NCI-H748 treated with DMSO at 0.1 percent for 48 hours (cell line): ENCODE measurements at places on chromosomes 6 and 20.
A peak's percentile ranks its signal among the peaks of the same experiment; 100 is the strongest.

GRCh38 chr20:11847827-11848226 lies 69.9 kb upstream of the BTBD3 start:
- peak; percentile 85 for DNase-seq

DNA sequence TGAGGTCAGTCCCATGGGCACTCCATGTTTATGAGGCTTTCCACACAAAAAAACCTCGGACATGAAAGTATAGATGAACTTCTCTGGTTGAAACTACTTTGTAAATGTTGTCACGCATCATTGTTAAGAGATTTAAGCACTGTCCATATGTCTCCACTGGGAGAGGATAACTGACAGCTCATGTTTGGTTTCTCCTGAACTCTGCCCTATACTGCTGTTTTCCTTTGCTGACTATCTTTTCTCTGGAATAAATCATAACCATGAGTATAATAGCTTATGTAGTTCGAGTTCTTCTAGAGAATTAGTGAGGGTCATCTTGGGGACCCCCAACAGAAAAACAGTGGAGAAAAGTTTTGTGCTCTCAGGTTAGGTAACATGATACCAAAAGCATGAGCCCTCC lies 14.3 kb downstream of the THEMIS start:
- no peak for DNase-seq

GRCh38 chr20:17014217-17014616 lies 212.6 kb upstream of the PCSK2 start:
- DNase-seq: peak; percentile 81

GRCh38 chr6:122069932-122070331 lies 329.5 kb upstream of the HSF2 start:
- no peak for DNase-seq

GRCh38 chr6:28923318-28924102 lies at the start of gene TRIM27:
TSS of gene TRIM27 (minus strand) at chr6:28923985. CDS start at chr6:28923632, 353 bp downstream.
- peak; percentile 89 for DNase-seq

DNA sequence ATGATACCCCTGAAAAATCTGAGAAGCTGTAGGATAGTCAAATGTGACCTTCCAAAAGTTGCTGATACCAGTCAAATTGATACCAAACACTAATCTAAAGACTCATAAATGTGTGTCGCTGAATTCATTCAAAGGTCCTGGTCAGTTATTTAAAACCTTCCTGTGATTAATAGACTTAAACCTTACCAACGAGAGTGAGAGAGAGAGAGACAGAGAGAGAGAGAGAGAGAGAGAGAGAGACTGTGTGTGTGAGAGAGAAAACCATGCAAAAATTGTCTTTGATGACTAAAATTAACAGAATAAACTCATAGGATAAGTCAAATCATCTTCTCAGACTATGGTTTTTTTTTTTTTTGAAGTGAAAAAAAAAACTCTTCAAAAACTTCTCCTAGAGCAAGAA lies 370.9 kb upstream of the HS3ST5 start:
- no peak for DNase-seq

DNA sequence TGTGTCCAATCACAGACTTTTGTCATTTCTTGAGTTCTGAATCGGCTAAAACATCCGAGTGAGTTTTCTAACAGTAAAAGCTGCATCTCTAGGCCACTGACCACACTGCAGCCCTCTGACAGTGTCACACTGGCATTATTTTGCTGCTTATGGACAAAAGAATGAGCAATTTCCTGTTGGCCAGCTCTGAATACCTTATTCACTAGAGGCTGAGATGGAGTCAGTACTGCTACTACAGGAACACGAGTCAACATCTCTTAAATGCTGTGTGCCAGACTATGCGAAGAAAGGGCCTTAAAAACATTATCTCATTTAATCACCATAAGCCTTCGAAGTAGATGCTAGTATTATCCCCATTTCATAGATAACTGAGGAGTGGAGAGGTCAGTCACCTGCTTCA lies 42.5 kb upstream of the IPCEF1 start:
- DNase-seq: no peak

DNA sequence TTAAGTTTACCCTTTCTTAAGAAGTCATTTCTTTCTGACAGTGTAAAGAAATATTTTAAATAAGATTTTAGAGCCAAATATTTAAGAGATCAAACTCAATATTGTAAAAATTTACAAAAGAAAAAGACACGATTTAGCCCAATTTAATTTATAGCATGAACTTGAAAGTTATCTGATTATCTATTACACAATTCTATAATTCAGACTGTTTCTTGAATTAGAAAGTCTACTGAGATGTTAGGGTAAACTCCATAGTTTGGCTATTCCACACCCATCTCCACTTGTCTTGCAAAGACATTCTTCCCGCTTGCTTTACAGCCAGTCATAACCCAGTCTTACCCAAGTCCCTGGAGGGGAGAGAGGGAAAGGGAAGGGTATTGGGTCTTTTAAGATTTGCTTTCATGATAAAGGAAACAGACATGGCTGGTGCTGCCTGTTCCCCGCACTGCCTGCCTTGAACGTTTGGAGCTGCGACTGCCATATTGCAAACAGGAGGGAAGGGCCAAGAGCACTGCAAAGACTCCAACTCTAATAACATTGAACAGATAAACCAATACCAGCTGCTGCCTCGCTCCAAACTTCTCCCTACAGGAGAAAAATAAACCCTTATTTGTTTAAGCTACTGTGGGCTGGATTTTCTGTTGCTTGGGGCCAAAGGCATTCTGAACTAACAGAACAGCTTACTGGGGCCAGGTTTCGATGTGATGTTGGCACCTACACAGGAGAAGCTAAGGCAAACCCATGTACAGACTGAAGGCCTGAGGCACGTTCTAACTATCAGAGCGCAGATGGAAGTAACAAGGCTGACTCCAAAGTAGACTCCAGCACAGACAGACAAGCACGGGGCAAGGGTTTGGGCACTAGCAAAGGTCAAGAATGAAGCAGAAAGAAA lies 552.3 kb upstream of the JARID2 start:
- DNase-seq: no peak

DNA sequence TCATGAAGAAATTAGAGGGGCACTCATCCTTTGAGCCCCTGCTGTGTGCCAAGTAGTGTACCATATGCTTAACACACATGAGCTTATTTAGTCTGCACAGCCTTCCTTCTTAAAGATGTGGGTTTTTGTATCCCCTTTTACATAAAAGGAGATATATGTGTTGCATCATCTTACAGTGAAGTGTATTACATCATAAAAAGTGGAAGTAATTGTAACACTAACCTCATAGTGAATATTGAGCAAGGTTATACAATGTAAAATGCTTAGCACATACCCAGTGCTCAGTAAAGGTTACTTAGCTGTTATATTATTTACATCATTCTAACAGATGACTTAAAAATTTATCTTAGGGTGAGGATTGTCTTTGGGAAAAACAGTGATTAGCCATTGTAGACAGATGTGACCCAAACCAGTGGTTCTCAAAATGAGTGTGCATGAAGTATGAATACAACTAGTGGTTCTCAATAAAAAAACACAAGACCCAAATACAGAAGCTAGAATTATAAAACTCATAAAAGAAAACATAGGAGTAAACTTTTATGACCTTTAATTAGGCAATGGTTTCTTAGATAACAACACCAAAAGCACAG lies 3.8 kb upstream of the PIGU start:
- DNase-seq: no peak

- DNase-seq: no peak
These were observed 322.8 kb upstream of the NT5E start for GRCh38 chr6:85127168-85127498.

DNA sequence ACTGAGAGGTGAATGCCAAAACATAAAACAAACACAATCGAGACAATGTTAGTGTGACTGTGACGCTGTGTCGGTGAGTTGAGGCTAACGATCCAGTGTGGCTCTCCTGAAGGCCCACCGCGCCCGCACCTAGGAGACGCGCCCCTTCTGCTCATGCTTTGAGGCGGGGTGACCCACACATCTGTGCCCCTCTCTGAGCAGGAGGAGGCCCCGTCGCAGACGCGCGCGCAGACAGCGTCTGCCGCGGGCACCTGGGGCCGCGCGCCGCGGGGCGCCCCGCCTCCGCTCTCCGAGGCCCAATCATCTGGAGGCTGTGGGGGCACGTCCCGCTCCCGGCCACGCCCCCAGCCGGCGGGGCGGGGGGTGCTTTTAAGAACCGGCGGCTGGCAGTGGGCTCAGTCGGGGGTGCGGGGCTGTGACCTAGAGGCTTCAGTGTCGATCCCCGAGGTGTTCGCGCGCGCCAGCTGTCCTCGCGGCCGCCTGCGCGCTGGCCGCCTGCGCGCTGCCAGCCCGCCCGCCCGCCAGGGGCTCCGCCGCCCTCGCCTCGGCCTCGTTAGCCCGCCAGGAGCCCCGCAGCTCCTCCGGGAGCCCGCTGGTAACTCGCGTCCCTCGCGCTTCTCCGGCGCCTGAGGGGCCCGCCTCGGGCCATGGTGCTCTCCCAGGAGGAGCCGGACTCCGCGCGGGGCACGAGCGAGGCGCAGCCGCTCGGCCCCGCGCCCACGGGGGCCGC lies at the start of gene SLC16A10:
Gene SLC16A10, plus strand, starts transcription at position 398 of the 730 bp plus-strand sequence. Its CDS starts 250 bp downstream, at position 648.
- DNase-seq: peak; percentile 67

DNA sequence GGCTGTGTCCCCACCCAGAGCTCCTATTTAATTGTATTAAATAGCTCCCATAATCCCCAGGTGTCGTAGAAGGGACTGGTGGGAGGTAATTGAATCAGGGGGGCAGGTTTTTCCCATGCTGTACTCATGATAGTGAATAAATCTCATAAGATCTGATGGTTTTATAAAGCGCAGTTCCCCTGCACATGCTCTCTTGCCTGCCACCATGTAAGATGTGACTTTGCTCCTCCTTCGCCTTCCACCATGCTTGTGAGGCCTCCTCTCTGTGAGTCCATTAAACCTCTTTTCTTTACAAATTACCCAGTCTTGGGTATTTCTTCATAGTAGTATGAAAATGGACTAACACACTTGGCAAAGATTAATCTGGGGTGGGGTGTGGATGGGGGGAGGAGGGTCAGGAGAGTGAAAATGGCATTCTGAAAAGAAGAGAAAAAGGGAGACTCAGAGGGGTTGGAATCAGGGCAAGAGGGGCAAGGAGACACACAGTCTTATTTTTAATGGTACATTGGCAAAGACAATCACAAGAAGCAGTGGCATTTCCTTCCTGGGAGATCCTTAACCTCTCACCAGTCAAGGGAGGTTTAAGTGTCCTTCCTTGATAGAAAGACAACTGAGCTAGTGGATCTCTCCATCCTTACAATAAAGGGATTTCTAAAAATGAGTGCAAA lies 37.5 kb upstream of the NOX3 start:
- DNase-seq: no peak

- no peak for DNase-seq
These were observed 32.3 kb downstream of the GSTA3 start for GRCh38 chr6:52877168-52877567.

DNA sequence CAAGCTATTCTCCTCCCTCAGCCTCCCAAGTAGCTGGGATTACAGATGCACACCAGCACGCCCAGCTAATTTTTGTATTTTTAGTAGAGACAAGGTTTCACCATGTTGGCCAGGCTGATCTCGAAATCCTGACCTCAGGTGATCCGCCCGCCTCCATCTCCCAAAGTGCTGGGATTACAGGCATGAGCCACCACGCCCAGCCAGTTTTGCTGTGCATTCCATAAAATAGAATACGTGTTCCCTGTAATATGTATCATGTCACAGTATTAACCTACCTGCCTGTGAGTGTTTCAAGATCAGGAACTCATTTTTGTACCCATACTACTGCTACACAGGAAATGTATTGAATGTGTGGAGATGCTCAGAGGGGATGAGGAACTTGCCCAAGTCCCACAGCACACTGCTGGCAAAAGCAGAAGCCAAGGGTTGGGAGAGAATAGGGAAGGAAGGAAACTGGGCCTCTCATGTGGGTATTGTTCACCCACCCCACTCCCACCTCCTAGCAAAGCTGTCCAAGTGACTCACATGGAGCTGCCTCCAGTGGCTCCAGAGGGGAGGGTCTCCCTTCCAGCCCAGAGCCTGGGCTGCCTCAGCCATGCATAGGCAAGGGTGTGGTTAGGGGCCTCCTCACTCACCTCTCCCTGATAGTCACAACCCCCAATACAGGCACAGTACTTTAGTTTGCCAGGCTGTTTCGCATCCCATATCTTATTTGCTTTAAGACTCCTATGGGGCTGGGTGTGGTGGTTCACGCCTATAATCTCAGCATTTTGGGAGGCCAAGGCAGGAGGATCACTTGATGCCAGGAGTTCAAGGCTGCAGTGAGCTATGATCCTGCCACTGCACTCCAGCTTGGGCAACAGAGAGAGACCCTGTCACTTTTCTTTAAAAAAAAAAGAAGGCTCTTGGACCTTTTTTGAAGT lies 9.4 kb downstream of the HM13 start:
- DNase-seq: no peak

DNA sequence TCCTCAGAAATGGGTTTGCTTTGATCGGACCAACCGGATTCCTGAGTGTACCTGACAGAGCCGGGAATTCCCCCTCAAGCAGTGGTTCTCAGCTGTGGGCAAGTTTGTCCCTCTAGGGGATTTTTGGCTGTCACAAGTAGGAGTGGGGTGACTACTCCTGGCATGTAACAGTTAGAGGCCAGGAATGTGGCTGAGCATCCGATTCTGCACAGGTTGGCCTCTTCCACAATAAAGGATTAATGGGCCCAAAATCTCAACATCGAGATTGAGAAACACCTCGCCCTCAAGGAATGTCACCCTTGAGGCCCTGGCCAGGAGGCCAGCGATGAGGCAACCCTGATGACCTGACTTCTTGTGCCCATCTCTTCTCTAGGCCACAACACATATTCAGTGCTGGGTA lies 7.9 kb downstream of the AGPAT4 start:
- DNase-seq: no peak

- no peak for DNase-seq
These were observed 37.5 kb upstream of the KLHL31 start for GRCh38 chr6:53703047-53703446.

- DNase-seq: no peak
These were observed 48.1 kb downstream of the NKX2-2 start for GRCh38 chr20:21465799-21466198.

DNA sequence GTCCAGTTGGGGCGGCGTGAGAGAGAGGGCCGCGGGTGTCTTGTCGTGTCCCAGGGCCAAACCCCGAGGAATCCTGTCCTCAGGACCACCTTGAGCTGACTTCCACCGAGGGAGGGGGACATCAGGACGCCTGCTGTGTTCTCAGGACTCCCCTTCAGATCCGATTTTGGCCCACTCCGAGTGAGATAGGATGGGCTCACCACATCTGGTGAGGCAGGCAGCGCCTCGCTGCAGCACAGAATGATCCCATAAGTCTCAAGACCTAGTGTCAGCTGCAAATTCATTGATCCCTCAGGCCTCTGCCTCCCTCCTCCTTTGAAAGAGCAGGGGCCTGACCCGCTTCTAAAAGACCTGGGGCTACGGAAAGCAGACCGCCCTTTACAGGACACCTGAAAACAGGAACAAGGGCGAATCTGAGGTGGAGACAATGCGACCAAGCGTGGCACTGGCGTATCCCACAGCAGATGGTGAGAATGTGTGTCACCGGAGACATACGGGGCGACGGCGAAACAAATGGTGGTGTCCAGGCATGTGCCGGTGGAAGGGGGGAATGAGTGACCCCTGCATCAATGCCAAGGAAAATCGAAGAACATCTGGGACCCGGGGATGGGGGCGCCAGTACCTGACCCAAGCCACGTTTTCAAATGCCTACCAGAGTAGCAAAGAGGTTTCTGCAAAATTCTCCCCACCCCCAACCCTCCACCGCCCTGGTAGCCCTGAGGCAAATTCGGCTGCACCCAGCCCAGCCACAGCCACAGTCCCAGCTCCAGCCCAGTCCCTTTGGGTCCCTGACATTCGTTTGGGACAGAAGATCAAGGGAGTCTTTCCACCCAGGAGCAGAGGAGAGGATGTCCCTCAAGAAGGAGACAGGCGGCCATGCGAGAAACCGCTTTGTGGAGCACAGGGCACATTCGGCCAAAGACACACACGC lies 162.1 kb upstream of the ZNF337 start:
- DNase-seq: peak; percentile 41

- peak; percentile 11 for DNase-seq
These were observed 691 bp downstream of the ASF1A start for GRCh38 chr6:118894425-118895260.

- DNase-seq: no peak
These were observed 586 bp upstream of the NQO2 start for GRCh38 chr6:2998998-2999617.
